ENCODE measurements at places on chromosomes 6 and 20. TPM values are rescaled to one million over a fixed set of nuclear protein-coding genes. Genes with fewer than 3 reads are reported as not detected.

DNA sequence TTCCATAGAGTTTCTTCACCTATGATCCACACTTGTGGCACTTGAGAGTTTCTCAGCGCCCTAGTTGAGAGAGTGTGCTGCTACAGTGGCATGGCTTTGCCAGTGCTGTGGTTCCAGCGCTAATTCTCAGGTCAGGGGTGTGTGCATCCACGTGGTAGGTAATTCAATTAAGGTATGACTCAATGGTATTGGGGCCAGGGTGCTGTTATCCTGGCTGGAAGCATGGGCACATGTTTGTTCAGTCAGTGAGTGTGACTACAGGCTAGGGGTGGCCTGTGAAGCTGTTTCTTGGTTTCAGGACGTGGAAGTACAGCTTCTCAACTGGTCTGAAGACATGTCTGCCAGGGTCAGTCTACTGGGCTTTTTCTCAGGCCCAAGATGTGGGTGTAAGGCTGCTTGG, 3.0 kb upstream of the SEMG2 start:
- no peak for DNase-seq

- DNase-seq, result no peak
These were observed 52.3 kb downstream of the HBS1L start for GRCh38 chr6:135002229-135002844.

The PROKR2 gene
- not detected for total RNA-seq

The CTAGE9 gene
- total RNA-seq, result not detected
